ENCODE measurements at places on chromosomes 3 and 15. TPM values are rescaled to one million over a fixed set of nuclear protein-coding genes. Genes with fewer than 3 reads are reported as not detected.

GRCh38 chr3:39260318-39260717 is 19.5 kb downstream of the CX3CR1 start:
- DNase-seq = no peak

DNA sequence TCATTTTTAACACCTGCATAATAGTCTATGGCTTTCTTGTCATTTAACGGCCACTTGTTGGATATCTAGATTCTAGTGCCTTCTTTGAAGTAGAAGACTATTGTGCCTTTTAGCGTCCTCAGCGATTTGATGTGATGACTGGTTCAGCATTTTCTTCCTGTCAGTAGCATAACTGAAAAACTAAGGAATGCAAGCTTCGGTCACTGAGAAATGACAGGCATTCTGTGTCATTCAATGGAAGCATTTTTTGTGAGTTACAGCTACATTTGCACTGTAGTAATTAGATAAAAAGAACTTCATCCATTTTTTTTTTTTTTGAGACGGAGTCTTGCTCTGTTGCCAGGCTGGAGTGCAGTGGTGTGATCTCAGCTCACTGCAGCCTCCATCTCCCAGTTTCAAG is 10.3 kb downstream of the NEK11 start:
- no peak for DNase-seq

DNA sequence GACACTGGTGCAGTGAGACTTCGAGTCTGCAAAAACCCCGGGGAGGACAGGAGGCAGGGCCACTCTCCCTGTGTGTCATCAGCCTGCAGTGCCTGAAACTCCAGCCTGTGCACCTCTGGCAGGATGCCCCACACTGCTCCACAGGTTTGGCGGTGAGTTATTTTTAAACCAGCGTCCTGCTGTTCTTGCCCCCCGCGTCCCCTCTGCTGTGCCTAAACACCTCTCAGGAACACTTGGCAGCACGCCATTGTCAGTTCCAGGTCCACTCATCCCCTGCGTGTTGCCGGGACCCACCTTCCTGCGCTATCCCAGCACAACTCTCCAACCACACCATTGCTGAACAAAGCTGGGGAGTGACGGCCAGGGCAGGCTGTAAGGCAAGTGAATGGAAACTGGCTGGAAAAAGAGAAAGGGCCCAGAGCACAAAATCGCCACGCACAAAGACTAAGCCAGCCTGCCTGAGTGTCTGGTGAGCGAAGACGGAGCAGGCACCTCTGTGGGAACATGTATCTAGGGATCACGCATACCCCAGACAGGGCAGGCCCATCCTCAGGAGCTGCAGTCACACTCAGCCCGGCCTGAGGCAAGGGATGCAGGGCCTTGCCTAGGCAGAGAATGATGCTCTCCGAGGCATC is 3.1 kb upstream of the PLA2G4F start:
- DNase-seq = no peak

DNA sequence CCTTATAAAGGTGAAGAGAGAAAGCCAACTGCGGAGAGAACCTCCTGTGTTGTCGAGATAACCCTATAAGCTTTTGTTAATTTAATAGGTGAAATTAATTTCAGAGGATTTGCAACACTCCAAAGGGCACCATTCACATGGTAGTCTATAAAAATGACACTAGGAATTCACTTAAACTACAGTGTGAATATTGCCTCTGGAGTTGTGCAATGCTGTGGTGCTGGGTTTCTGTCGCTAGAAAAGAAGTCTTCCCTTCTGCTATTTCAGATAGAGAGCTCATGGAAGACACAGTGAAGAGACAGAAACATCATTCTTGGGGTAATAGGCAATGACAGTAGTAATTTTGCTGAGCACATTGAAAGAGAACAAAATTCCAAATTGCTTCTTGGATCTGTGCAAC is 28.8 kb upstream of the PROK2 start:
- no peak for DNase-seq

DNA sequence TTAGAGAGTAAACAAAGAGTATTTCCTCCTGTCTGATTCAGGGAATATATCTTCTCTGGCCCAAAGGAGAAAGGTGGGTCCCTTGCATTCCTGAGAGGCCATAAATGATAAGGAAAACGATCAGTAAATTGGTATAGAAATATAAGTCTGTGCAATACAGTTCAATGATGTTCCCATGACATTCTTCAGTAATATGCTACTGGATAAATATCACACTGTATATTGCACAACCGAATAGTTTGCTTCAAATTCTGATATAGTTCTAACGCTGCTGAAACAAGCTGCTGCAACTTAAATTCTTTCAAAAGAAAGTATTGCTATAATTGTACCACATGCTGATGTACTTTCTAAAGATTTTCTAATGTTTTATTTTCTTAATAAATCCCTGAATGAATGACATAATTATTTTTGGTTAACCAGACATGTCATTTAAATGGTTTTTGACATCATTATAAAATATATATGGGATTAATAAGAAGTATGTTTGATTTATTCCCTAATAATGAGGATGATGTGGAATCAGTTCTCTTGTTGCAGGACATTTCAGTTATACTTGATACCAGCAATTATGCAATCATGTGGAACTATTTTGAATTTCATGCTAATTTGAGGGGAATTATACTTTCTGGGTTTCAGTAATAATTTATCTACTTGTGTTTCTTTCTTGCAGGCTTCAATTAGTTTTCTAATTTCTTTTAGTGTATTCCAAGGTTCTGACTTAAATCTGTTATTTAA is 44.9 kb downstream of the FGF7 start:
- no peak for DNase-seq

GRCh38 chr3:161420746-161421145 is 49.4 kb upstream of the SPTSSB start:
- peak; percentile 46 for DNase-seq

DNA sequence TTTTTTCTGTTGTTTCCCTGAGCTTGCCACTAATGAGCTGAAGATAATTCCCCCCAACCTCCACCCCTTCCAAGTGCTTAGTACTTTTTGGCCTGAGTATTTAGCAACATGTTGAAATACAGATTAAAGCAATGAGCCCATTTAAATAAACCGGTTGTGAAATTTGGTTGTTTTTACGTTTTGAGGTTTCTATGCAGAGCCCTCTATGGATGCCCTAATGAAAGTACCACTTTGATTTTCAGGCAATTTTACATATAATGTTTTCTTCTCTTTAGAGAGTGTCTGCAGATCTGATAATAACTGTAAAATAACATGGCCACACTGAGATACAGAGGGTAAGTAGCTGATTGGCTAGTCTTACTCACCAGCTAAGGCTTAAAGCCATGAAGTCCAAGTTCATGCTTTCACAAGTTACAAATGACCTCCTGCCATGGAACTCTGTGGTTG is 139.4 kb upstream of the SLC7A14 start:
- no peak for DNase-seq

DNA sequence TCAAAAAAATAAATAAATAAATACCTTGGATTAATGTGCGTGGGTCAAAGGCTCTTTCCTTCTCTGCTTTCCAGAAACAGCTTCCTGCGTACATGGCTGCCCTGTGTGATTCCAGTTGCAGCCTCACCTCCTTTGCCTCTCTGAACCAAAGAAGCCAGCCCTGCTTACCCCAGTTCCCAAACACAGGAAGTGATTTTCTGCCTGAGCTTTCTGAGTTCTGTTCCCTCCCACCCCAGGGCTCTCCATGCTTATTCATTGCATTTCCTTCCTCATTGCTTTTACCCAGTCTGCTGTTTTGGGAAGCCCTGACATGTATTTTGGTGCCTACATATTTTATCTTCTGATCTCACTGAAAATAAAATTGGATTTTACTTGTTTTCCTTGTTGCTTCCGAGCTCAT is 15.4 kb downstream of the ZSCAN2 start:
- peak; percentile 36 for DNase-seq

DNA sequence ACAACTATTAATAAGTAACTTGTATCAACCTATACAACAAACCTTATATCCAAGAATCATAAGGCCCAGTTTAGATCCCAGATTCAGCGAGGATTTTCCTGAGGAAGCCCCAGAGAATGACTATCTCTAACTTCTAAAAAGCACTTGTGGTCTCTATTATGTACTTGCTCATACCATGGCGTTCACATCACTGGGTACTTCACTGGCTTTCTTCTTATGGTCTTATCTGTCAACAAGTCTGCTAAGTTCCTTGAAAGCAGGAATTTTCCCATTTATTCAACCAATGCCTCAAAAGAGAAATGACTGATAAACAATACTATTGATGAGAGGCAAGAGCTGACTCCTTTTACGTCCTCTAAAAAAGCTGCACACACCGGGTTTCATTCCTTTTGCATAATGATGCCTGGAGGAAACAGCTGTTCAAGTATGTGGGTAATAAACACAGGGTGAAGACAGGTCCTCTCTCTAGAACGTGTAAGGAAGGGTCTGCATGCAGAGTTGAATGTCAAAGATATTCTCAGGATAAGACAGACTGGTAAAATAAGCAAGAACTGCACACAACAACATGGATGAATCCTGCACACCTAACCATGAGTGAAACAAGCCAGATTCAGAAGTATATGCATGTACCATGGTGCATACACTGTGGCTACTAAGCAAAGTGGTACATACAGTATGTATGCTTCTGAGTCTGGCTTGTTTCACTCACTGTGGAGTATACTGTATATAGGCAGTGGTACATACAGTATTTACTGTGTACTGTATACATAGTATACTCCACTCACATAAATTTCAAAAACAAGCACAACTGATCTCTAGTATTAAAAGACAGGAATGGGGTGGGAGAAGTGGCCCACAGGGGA is 408.7 kb downstream of the SHQ1 start:
- DNase-seq = no peak

DNA sequence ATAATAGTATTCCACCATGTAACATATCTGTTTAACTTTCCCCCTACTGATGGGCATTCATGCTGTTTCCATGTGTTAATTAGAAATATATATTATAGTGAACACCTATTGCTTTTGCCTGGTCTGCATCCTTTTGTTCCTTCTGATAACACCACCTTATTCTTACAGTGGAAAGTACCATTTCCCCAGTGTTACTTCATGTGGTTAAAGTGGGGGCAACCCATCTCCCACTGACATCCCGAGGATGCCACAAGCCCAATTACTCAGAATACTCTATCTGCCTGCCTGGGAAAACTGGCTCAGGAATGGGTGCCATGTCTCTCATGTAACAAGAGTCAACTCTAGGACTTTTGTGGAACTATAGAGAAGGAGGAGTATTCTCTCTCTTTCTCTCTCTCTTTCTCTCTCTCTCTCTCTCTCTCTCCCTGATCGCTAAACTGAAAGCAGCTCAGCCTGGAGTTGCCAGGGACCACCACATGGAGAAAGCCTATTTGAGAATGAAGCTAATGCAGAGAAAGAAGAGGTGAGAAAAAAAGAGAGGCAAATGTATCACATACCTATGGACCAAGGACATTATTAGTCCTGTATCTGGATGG is 66.4 kb upstream of the PPIB start:
- no peak for DNase-seq

GRCh38 chr15:41022487-41023090 is 69.3 kb downstream of the CHAC1 start:
- DNase-seq = peak; percentile 53

DNA sequence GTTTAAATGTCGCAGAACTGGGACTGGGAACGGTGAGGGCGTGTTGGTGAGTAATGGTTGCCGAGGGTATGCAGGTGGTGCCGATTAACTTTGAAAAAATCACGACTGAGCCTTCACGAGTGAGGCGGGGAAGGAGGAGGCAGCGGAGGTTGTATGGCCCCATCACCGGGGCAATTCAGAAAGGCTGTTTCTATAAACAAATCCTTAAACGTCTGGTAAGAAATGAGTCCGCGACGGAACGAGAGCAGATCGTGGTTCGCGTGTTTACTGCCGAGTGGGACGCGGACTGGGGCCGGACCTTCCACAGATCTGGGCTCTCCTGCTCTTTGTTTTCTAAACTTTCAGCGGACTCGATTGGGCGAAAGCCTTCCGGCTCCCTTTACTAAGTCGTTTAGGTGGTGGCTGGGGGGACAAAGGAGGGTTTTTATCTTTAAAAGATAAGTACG is 2.7 kb downstream of the IGF1R start:
- DNase-seq = no peak

DNA sequence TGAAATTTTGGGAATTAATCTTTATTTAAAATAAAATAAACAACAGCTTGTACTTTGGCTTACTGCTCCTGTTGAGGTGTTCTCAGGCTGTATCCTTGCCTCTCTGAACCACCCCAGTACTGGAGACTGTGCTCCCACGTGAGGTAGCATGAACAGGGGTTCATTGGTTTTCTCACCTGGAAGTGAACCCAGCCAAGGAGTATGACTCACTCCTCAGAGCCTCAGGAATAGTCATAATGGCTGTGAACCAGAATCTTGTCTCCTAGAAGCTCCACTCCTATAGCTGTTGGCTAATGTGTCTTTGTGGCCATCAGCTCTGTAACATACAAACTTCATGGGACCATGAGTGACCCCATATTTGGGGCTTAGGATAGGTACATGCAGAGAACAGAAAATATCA is 122.5 kb upstream of the ST8SIA2 start:
- DNase-seq = no peak

DNA sequence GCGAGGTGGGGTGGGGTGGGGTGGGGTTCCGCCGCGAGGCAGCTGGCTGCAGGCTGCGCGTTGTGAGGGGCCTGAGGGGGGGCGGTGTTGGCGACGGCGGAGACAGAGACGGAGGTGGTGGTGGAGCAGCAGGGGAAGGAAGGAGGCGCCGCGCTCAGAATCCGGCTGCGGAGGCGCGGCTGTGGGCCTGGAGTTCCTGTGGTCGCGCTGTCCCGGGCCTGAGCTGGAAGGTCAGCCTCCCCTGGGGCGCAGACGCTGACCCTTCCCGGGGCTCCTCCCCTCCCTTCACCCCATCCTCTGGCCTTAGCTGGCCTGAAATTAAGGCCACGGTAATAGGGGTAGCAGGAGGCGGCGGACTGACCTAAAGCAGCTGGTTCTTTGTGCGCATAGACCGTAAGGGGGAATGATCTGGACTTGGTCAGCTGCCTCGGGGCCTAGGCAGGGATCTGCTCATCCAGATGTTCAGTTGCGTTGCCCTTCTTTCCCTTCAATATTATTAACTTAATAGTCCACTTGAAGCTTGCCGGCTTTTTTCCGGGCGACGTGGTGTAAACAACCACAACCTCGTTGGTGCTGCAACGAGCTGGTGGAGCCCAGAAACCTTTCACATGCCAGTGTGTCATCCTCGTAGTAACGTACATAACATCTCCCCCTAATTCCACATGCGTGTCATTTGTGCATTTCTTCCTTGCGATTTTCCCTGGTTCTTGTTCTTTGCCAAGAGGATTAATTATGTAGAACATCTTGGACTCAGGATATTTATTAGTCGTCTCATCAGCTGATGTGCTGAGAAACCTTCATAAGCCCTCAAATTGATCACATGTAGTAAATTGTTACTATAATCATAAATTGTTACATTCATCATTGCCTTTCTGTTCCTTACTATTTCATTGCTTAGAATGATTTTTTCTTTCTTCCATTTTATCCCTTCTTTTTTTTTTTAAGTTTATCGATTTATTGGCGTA is 626 bp downstream of the SEC62 start:
- peak; percentile 82 for DNase-seq

- DNase-seq = peak; percentile 85
These were observed 72.3 kb downstream of the TAMM41 start for GRCh38 chr3:11774296-11774877.

Gene GOLGA6L2
- total RNA-seq = not detected

Gene GABRB3
- 89.0 TPM for total RNA-seq

Gene PATL2
- total RNA-seq = 0.24 TPM

Gene GOLGA8J
- not detected for total RNA-seq

Gene GOLGA6L7
- total RNA-seq = not detected

Gene ZPLD1
- not detected for total RNA-seq

Gene CLDN16
- 0.96 TPM for total RNA-seq

Gene WWTR1
- total RNA-seq = 22.0 TPM

Measured in H7 (cell line).